NCI-H524 treated with DMSO at 0.1 percent for 48 hours (cell line): ENCODE measurements at places on chromosomes 11 and 22.

DNA sequence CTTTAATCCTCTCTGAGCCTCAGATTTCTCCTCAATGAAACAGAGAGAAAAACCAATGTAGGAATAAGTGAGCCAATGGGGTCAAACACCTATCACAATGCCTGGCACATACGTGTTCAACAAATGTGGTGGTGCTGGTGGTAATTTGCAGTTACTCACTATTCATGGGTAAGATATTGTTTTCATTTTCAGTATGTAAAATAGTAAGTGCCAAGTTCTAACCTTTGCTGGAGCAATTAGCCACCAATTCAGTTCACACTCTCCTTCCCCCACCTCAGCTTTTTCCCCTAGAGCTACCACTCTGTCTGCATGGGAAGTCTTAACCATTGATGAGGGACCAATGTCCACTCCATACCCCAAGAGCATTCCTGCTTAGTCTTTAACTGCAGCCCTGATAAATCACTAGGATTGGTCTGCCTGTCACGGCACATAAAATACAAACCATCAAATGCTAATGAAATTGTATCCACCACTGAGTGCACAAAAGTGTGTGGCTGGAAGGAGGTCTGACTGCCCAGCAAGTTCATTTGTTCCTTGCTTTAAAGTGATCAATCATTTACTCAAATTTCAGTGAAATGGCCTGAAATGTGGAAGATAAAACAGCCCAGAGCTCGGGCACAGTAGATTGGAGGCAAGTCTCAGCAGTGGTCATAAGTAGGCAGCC lies 187.4 kb upstream of the API5 start:
- no peak for DNase-seq

DNA sequence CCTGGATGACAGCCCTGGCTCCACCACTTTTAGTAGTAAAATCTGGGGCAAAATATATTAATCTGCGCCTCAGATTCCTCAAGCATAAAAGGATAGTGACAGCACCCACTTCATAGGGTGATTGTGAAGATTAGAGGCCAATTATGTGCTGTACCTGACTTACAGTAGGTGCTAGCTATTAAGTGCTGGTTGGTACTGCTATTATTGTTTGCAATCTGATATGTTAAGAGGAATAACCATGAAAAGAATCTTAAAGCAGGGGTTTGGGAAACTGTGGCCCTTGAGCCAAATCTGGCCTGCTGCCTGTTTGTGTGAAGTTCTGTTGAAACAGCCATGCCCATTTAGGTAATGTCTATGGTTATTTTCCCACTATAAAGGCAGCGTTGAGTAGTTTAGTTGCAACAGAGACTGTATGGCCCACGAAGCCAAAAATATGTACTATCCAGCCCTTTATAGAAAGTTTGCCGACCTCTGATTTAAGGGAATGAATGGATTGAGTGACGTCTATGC lies 44.7 kb upstream of the MN1 start:
- no peak for DNase-seq

GRCh38 chr11:34002420-34002819 lies 49.1 kb upstream of the CAPRIN1 start:
- peak; percentile 30 for DNase-seq

DNA sequence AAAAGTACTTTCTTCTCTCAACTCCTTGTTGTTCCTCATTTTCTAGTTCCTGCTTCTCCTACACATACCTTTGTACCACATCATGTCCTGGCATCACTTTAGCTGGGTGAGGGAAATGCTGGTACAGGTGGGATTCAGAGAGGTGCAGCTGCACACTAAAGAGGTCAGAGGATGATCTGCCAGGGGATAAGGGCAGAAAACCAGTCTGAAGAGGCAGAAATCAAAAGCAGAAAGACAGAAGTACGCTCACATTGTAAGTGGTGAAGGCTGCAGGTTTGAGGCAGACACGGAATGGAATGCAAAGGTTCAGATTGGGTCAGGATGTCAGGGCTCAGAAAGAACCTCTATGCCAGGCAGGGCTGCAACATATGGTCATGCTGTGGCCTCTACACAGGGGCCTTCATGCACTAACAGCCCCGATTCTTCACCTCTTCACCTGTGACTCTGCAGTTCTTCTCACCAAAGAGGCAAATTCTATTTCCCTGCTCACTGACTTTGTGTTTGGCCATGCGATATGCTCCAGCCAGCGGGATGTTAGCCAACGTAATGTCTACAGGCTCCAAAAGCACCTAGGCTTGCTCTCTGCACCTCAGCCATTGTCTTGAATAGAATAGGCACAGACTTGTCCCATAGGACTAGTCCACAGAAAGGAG lies 373.7 kb downstream of the NXPE2 start:
- DNase-seq = no peak

GRCh38 chr11:65444314-65445051 lies 21.9 kb downstream of the NEAT1 start:
- no peak for DNase-seq

DNA sequence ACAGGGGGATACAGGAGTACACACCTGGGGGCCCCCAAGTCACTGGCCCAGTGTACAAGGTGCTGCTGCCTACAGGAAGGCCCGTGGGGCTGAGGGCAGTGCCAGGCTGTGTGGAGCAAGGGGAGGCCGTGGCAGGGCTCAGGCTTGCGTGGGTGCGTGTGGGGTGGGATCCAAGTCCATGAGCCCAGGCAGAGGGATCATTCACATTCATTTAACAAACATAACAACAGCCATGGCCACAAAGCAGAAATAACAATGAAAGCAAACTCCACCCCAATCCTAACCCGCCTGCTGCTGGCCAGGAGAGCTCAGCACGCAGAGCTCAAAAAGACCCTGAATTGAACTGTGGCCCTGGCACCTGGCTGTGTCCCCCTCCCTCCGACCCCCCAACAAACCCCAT lies 17.0 kb upstream of the SCGB1A1 start:
- no peak for DNase-seq

GRCh38 chr11:78298291-78298771 lies 109.6 kb downstream of the USP35 start:
- DNase-seq = no peak

DNA sequence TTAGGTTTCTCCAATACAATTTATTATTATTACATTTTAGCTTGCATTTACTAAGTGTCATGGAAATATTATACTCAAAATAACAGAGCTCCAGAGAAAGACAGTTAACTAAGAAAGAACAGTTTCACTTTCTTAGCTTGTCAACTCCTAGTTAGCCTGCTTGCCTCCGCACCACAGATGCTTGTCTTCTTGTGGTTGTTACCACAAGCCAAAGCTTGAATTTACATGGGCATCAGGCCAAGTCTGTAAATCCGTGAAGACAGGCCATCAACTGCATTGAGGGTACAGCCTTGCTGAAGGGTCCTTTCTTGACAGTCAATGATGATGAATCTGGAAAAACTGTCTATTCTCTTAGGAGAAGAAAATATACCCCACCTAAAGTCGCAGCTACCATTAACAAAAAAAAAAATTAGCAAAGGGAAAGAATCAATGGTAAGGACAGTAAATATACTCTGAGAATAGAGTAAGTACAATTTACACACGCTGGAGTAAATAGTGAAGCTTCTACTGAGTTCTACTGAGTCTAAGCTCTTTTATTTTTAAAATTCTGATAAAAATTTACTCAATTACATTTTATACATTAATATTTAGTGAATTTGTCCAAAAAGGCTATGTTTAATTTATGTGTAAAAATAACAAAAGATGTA lies 15.6 kb upstream of the DENND5A start:
- DNase-seq = no peak

DNA sequence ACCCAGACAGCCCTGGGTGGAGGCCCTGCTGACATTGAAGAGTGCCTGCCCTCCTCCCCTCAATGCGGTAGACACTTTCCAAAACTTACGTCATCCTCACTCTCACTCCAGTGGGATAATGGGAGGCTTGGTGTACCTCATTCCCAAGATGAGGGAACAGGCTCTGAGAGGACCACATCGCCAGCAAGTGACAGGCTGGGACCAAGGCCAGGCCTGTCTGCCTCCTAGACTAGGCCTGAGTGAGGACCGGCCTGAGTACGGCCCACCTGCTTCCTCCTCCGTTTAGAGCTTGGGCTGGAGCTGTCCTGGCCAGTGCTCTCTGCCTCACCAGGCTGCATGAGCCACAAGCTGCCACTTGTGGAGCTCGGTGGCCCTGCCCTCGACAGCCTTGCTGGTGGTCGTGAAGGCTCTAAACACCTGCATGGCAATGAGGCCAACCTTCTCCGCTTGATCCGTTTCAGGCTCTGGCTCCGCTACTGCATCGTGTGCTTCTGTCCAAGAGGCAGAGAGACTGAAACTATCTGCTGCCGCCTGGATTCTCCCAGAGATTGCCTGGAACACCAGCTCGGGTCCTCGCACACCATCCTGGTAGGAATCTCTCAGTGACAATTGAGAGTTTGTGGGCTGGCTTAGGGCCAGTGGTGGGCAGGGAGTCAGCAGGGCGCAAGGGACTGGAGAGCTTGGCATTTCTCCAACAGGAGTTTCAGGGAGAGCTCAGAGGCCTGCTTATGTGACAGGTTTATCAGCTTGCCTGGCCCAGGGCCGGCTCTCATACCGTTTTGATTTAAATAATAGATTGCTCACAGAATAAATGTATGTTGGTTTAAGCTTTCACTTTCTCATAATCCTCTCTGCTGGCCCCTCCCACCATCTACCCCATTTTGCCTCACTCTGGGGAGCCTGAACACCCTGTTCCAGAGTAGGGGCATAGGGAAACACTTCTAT lies 9.4 kb downstream of the LRRC75B start:
- peak; percentile 23 for DNase-seq

DNA sequence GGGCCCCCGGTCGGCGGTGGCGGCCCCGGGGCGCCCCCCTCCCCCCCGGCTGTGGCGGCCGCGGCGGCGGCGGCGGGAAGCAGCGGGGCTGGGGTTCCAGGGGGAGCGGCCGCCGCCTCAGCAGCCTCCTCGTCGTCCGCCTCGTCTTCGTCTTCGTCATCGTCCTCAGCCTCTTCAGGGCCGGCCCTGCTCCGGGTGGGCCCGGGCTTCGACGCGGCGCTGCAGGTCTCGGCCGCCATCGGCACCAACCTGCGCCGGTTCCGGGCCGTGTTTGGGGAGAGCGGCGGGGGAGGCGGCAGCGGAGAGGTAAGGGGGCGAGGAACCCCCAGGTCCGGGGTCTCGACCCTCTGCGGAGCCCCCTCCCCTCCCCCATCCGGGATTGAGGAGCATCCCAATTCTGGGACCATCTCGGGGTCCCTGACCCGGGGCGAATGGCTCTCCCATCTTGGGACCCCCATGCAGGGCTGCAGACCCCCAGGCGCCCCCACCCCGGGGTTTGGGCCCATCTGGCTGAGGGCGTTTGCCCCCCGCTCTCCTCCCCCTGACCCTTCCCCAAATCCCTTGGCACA lies 431 bp downstream of the KMT2A start:
- no peak for DNase-seq

DNA sequence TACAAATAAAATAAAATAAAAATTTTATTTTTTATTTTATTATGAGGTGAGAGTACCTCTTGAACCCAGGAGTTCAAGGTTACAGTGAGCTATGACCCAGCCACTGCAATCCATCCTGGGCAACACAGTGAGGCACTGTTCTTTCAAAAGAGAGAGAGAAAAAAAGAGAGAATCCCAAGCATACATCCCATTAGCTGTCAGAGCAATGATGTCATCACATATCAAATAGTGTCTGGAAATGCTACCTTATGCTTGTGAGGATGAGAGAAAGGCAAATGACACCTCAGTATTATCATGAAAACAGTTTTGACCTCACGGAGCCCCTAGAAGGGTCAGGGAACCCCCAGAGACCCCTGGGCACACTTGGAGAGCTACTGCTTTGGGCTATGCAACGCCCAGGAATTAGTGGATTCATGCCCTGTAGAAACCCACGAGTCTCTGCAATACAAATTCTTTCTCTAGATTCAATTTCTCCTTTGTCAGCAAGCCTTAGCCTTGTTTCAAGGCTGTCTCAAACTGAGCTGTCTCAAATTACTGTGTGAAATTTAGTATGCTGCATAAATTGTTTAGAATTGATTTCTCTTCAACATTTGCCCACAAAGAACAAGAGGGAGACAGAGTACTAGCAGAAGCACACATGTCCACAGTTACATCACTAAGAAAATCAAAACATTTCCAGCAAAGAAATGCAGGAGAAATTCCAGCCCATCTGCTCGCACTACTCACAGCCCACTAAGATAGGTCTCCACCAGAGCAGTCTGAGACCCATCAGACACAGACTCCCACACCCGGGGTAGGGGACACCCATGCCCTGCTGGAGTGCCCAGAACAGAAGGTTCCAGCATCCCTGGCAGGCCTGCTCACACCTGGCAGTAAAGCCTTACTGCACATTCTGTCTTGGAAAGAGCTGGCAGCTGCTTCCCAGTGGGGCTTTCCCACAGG lies 18.1 kb downstream of the DGCR2 start:
- no peak for DNase-seq

GRCh38 chr11:108237058-108237481 lies 14.2 kb downstream of the ATM start:
- DNase-seq = no peak

DNA sequence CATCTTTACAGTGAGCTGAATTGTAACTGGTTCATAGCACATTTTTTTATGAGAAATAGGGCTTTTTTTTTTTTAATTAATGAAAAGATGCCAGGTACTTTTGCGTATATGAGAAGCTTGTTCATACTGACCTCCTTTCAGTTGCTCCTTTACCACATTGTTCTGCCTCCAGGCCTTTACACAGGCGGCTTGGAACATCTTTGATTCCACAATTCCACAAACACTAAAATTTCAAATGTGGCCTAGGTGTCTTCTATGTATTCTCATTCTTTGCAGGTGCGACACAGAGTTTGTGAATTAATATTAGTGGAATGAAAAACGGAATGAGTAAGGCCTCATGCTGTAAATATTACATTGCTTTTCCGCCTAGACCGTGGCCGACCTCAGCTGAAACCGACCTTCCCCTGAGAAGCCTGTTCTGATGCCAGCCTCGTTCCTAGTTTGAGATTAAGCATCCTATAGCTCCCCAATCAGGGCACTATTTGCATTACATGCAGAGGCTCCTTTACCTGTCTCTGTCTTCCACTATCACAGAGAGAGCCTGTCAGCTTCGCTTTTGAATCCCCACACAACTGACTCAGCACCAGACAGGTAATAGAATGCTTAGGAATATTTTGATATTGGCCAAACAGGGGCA lies 125.8 kb downstream of the LDLRAD3 start:
- DNase-seq = no peak

DNA sequence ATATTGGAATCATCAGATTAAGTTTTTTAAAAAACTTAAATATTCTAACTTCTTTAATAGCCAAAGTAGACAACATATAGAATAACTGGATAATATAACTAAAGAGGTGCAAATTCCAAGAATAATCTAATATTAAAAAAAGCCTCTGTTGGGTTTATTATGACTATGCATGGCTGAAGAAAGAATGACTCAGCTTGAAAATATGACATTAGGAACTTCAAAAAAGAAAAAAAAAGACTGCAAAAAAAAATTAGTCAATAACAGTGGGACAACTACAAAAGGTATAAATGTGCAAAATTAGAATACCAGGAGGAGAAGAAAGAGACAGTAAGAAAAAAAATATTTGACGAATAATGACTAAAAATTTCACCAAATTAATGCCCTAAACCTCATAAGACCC lies 1178.0 kb downstream of the JRKL start:
- DNase-seq = no peak

- DNase-seq = no peak
Observed at GRCh38 chr11:116782728-116783127, 5.1 kb downstream of the ZPR1 start.
